ENCODE measurements at places on chromosomes 16 and 17.

DNA sequence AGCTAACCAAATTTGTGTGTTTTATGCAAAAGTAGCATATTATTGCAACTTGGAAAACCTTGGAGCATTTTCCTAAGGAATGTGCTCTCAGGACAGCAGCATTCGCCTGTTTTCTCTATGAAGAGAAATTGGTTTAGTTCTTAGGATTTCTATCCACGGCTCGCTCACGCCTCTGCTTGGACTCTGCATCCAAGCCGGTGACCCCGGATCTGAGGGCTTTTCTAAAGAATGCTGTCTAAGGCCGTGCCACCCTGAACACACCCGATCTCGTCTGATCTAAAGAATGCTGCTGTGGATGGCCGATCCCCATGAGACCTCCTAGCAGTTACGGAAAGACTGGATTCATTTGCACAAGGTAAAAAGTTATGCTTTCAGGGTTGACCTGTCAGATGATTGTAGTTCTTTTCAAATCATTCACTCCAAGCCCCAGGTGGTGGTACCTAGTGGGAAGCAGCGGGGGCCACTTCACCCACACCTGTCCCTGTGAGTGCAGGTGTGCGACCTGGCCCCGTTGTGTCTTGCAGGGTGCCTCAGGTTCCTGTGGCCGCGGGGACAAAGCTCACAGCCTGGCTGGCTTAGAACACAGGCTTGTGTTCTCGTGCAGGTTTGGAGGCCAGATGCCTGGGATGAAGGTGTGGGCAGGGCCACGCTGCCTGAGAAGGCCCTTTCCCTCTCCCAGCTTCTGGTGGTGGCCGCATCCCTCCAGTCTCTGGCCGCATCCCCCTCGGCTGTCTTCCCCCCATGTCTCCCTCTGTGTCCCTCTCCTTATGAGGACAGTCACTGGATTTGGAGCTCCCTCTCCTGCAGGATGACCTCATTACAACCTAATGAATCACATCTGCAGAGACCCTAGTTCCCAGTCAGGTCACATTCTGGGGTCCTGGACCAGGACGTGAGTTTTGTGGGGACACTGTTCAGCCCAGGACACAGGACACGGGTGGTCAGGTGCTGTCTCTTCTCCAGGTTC is 71.1 kb downstream of the BANP start:
- DNase-seq: no peak

GRCh38 chr16:23452221-23452571 is 793 bp downstream of the COG7 start:
- no peak for DNase-seq

- DNase-seq: peak; percentile 28
Observed at GRCh38 chr17:6642592-6642991, 1.7 kb downstream of the TXNDC17 start.

DNA sequence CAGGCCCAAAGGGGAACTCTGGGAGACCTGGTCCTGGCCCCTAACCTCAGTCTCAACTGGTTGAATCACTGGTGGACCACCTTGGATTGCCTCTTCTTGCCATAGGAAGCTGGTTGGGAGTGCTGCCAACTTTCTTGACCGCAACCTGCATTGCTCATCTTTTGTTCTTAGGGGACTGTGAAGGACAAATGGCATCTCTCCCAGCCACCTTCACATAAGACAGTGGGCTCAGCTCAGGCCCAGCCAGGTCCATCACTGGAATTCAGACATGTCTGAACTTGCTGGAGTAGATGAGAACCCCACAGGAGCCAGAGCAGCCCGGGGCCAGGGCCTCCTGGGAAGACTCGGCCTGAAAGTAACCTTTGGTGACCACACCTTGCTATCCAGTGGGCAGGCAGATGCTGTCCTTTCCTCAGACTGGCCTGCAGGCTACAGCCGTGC is 18.8 kb downstream of the ADORA2B start:
- peak; percentile 83 for DNase-seq

GRCh38 chr17:73841431-73842060 is 197.3 kb upstream of the SDK2 start:
- peak; percentile 48 for DNase-seq

- no peak for DNase-seq
Observed at GRCh38 chr16:8733849-8734540, 59.6 kb downstream of the ABAT start.
